ENCODE measurements at places on chromosomes 16 and 17. TPM values are rescaled to one million over a fixed set of nuclear protein-coding genes. Genes with fewer than 3 reads are reported as not detected.
A peak's percentile ranks its signal among the peaks of the same experiment; 100 is the strongest.

DNA sequence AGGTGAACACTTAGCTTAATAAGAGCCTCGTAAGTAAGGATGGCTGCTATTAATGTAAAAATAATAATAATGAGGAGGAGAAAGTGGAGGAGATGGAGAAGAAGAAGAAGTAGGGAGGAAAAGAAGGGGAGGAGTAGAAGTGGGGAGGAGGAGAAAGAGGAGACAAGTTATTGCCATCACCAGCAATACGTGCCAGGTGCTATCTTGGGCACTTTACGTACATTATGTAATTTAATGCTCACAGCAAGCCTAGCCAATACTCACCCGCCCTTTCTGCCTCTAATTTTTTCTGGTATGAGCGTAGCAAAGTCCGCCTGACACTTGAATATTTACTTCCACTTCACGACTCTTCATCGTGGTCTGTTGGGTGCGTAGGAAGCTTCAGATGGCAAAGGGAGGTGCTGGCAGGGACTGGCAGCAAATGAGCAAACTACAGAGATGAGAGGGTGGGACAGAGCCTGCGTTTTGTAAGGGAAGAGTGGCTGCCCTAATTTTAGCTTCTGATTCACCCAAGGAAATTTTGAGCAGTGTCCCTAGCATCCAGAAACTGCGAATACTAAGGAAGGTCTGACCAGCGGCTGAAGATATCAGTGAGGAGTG is 42.1 kb upstream of the CDH13 start:
- H3K4me1 ChIP-seq: no peaks in the 10 kb centered on the region
- no peak for DNase-seq
- no peaks in the 10 kb centered on the region for H3K36me3 ChIP-seq
- no peak overlapping the region for H3K4me3 ChIP-seq
- no peaks in the 10 kb centered on the region for H3K27me3 ChIP-seq

DNA sequence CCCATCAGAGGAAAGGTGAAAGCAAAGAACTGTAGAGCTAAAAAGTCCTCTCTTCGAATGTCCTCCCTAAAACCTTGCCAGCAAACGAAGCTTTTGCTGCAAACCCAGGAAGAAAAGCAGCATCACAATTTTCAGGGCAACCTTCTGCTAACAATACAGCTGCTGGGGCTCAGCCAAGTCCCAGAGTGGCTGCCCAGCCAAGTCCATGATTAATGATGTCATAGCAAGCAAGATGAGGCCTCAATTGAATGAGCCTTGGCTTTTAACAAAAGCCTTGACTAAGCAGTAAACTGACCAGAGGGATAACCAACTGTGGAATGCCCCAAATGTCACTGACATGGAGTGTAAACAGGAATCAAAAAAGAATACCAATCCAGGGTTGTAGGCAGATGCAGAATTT is 342.7 kb downstream of the PMP22 start:
- no peak overlapping the region for H3K4me3 ChIP-seq
- H3K4me1 ChIP-seq: no peaks in the 10 kb centered on the region
- H3K27me3 ChIP-seq: peaks cover 6% of the 10 kb centered on the region
- DNase-seq: no peak
- no peaks in the 10 kb centered on the region for H3K36me3 ChIP-seq

GRCh38 chr17:74082886-74083285 is 120.6 kb upstream of the RPL38 start:
- DNase-seq: no peak
- H3K27me3 ChIP-seq: peaks cover 7% of the 10 kb centered on the region
- H3K4me3 ChIP-seq: no peak overlapping the region
- no peak overlapping the region for H3K27ac ChIP-seq
- H3K4me1 ChIP-seq: no peaks in the 10 kb centered on the region

GRCh38 chr16:35741546-35741945 is 2282.1 kb downstream of the TP53TG3F start:
- no peak overlapping the region for H3K4me3 ChIP-seq
- H3K27me3 ChIP-seq: no peaks in the 10 kb centered on the region
- no peaks in the 10 kb centered on the region for H3K4me1 ChIP-seq
- no peak overlapping the region for H3K27ac ChIP-seq
- DNase-seq: no peak

DNA sequence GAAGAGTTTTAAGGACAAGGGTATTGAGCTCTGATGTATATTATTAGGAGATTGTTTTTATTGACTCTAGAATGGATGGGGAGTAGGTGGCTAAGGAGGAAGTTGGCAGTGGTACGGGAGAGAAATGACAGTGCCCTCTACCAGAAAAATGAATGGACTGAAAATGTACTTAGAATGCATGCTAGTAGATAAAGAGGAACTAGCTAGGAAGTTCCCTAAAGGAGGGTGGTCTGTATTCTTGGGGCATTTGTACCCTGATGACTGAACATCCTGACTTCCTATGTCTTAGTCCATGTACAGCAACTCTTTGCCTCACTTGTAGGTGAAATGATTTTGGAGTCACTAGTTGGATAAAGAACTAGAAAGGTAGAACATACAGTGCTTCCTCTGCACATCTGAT is 581.5 kb upstream of the RBFOX1 start:
- H3K4me3 ChIP-seq: no peak overlapping the region

DNA sequence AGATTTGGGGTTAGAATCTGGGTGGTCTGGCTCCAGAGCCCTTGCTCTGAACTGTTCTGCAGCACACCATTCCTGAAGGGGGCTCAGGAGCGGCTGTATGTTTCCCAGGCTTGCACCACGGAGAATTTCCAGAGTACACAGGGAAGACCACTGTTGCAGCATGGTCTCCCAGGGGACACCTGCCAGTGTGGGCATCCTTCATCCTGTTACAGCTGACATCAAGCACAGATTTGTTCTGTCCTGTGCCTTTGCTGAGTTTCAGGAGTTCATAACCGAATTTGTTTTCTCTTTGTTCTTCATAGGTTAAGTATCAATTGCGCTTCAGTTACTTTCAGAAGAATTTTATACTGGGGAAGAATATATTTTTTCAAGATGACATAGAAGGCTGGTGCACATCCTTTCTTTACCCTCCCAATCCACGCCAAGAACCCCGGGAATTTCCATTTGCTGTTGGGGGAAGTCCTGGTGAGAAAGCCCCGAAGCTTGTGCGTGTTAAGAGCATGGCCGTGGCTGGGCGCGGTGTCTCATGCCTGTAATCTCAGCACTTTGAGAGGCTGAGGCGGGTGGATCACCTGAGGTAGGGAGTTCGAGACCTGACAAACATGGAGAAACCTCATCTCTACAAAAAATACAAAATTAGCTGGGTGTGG is 26.3 kb upstream of the ABCA3 start:
- no peak for DNase-seq
- H3K27ac ChIP-seq: no peak overlapping the region
- no peaks in the 10 kb centered on the region for H3K4me1 ChIP-seq
- H3K4me3 ChIP-seq: no peak overlapping the region
- peaks cover 43% of the 10 kb centered on the region for H3K27me3 ChIP-seq

DNA sequence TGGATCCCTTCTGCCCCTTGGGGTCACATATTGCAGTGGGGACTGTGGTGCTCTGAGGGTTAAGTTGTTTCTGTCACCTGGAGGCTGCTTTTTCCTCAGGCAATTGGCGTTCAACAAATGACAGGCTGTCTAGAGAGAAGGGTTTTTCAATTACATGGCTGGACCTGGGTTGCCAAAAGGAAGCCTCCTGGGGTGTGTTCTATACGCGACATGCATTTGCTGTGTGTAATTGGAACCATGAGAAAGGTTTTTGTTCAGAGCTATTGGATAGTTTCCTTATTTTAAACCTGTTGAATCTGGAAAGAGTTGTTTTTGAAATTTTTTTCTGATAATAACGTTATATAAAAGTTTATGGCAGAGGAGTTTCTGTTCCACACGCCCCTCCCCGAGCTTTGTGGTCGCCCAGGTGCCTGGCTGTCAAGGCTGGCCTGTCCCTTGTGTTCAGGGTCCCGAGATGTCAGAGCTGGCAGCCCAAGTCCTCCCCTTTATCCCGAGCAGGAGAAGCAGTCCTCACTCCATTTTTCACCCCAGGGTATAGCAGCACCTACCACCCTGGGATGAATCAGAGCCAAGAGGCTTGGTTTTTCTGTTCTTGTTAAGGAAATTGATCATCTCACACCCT is 26.1 kb upstream of the ZNF750 start:
- H3K27me3 ChIP-seq: peaks cover 3% of the 10 kb centered on the region
- H3K4me1 ChIP-seq: peaks cover 77% of the 10 kb centered on the region
- peak overlapping the region; percentile 32 for H3K4me3 ChIP-seq
- H3K27ac ChIP-seq: no peak overlapping the region
- peaks cover 6% of the 10 kb centered on the region for H3K36me3 ChIP-seq

- peaks cover 8% of the 10 kb centered on the region for H3K36me3 ChIP-seq
- H3K4me1 ChIP-seq: peaks cover 47% of the 10 kb centered on the region
- DNase-seq: no peak
- H3K27ac ChIP-seq: peak overlapping the region; percentile 98
- no peaks in the 10 kb centered on the region for H3K27me3 ChIP-seq
These were observed 742 bp upstream of the SLC16A13 start for GRCh38 chr17:7034955-7035590.

- no peaks in the 10 kb centered on the region for H3K4me1 ChIP-seq
- DNase-seq: no peak
- peaks cover 41% of the 10 kb centered on the region for H3K36me3 ChIP-seq
- H3K27me3 ChIP-seq: no peaks in the 10 kb centered on the region
- no peak overlapping the region for H3K4me3 ChIP-seq
These were observed 22.9 kb downstream of the ZNHIT3 start for GRCh38 chr17:36509272-36509985.

- no peak overlapping the region for H3K4me3 ChIP-seq
- peaks cover 55% of the 10 kb centered on the region for H3K27me3 ChIP-seq
- H3K4me1 ChIP-seq: peaks cover 10% of the 10 kb centered on the region
- no peak overlapping the region for H3K27ac ChIP-seq
- no peak for DNase-seq
- no peaks in the 10 kb centered on the region for H3K36me3 ChIP-seq
These were observed 17.5 kb downstream of the GUCY2D start for GRCh38 chr17:8019665-8020650.

DNA sequence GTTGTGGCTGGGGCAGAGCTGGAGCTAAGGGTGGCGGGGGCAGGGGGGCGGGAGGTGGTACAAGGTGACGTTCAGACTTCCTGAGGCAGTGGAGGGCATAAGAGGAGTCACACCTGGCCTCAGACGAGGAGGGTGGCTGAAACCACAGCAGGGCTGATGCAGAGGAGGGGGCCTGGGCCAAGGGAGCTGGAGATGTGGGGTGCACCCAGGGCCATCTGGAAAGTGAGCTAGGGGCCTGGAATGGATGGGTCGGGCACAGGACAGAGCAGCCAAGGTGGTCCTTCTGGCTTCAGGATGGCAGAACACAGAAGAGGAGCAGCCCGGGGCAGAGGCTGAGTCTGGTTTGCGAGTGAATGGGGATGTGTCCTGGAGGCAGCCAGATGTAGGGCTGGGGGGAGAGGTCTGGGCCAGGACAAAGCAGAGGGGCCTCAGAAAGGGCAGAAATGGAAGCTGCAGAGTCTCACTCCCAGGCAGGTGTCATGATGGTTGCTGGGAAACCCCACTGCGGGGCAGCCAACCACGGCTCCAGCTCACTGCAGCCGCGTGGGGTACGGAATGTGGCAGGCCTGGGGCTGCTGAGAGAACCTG is 57.6 kb downstream of the PRMT7 start:
- H3K27ac ChIP-seq: peak overlapping the region; percentile 66
- DNase-seq: no peak
- H3K36me3 ChIP-seq: no peaks in the 10 kb centered on the region
- H3K4me3 ChIP-seq: peak overlapping the region; percentile 44

- peaks cover 6% of the 10 kb centered on the region for H3K36me3 ChIP-seq
- H3K27ac ChIP-seq: no peak overlapping the region
- peaks cover 8% of the 10 kb centered on the region for H3K4me1 ChIP-seq
- DNase-seq: no peak
- no peaks in the 10 kb centered on the region for H3K27me3 ChIP-seq
These were observed 372.7 kb downstream of the SLC39A11 start for GRCh38 chr17:72719578-72720493.

Gene RDM1
- total RNA-seq: not detected

Gene CRLF3
- 54.9 TPM for total RNA-seq

All from activated B cell treated with CpG ODN at 0.5 μM for 24 hours (primary cell).